Muscle of leg (tissue), 16 donors: ENCODE measurements at places on chromosomes 2 and 18. TPM values are rescaled to one million over a fixed set of nuclear protein-coding genes. Genes with fewer than 3 reads are reported as not detected.

- DNase-seq = peak; percentile 87
These were observed 29.3 kb upstream of the ZNF385B start for GRCh38 chr2:179890666-179891065.

- peak; percentile 84 for DNase-seq
These were observed 36.4 kb downstream of the WDSUB1 start for GRCh38 chr2:159249990-159250715.

DNA sequence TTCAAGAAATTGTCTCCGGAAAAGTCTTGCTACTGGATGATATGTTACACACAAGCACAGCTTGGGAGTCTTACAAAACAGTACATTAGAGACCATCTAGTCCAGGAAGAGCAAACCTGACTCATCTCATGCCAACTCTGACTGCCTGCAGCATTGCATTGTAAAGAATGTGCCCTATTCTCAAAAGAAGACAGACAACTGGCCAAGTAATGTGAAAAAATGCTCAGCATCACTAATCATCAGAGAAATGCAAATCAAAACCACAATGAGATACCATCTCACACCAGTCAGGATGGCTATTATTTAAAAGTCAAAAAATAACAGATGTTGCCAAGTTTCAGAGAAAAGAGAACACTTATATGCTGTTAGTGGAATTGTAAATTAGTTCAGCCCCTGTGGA, 42.7 kb upstream of the GORASP2 start:
- no peak for DNase-seq

The ELAC1 gene
- 5.6 TPM for total RNA-seq

The ITGB6 gene
- total RNA-seq = 37.7 TPM
